Stimulated activated CD8-positive, alpha-beta memory T cell treated with anti-CD3 and anti-CD28 coated beads, Interleukin-4, amount 100 ng/mL, for 1 hour (primary cell): ENCODE measurements at places on chromosomes 12 and 14.
A peak's percentile ranks its signal among the peaks of the same experiment; 100 is the strongest.

DNA sequence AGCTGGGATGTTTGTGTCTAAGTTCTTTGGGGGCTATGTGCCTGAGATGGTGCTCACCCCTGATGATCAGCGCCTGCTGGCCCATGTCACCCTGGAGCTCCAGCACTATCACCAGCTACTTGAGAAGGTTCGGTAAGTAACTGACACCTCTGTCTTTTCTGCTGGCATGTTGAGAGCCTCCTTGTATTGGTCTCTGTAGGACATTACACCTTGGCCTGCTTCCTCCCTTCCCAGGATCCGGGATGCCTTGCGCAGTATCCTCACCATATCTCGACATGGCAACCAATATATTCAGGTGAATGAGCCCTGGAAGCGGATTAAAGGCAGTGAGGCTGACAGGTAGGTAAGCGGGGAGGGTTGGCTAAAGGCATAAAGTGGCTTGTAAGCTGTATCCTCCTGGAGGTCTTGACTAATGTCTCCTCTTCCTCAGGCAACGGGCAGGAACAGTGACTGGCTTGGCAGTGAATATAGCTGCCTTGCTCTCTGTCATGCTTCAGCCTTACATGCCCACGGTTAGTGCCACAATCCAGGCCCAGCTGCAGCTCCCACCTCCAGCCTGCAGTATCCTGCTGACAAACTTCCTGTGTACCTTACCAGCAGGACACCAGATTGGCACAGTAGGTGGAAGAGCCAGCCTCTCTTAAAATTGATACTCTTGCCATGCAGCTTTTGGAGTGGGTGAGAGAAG is 5.5 kb downstream of the DDIT3 start:
- DNase-seq: no peak

- no peak for DNase-seq
Measured at GRCh38 chr14:104155513-104155912, 17.1 kb downstream of the KIF26A start.

GRCh38 chr12:122030424-122031035 is 8.8 kb downstream of the BCL7A start:
- no peak for DNase-seq

DNA sequence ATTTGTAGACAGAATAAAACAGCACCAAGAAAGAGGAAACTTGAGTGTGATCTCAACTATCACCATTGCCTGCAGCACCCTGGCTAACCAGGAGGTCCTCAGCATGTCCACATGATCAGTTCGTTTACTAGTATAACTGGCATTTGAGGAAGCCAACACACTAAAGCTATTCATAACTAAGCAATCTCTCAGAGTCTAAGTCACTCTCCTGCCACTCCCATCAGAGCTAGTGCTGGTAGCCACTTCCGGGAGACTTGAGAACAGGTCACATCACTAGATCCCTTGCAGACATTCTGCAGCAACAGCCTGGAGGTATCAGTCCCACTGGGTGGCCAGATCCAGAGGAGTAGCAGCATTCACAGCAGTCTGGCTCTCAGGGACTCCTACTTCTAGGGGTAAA is 352.9 kb upstream of the OR4E1 start:
- no peak for DNase-seq

DNA sequence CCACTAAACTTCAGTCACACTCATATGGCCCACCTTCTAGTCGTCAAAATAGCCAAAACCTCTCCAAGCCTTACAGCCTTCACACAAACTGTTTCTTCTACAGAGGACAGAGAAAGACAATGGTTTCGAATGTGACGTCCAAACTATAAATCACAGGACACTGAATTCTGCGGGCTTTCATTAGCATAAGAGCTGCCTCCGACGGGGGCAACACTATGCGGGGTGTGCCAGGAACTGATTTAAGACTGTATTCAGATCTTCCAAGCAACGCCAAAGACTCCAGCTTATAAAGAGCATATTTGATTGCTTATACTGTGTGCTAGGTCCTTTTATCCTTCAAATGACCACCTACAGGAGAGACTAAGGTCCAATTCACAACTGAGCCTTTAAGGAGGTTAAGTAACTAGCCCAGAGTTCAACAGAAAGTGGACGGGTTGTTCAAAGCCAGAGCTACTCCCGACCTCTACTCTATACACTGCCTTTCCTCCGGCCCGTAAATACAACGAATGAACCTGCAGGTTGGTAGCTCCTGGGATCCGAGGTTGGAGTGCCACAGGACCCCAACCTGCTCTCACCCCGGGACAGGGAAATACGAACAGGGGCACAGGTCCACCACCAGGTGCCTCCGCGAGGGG is 575 bp downstream of the L2HGDH start:
- DNase-seq: no peak

- DNase-seq: no peak
Measured at GRCh38 chr14:101972126-101972866, 7.9 kb downstream of the DYNC1H1 start.

DNA sequence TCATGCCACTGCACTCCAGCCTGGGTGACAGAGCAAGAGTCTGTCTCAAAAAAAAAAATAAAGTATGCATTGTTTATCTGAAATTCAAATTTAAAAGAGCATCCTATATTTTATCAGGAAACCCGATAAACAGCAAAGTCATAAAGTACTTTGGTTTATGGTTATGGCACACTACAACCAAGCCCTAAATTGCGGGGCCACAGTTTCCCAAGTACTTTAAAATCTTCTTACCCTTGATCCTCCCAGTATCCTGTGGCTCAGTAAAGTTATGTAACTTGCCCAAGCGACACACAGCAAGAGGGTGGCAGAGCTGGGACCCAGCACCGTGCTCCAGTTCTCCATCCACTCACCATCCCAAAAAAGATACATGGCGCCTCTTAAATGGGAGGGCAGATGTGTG is 35.2 kb downstream of the KSR2 start:
- no peak for DNase-seq

- no peak for DNase-seq
Measured at GRCh38 chr12:25135531-25136154, 59.3 kb downstream of the DNAI7 start.

DNA sequence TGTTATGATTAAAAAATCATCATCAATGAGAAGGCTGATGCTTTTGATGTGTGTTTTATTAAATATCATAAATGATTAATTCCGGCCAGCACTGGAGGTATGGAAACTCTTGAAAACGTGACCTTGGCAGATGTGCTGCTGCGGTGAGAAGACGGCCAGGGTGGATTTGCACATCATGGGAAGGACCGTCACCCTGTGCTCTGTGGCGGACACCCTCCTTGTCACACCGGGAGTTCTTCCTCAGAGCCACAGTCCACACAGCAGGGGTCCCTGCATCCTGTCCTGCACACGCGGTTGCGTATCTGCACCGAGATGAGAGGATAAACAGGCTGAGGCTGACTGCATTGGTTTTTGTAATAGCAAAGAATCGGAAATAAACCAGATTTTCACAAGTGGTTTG is 33.5 kb downstream of the FZD10 start:
- no peak for DNase-seq

DNA sequence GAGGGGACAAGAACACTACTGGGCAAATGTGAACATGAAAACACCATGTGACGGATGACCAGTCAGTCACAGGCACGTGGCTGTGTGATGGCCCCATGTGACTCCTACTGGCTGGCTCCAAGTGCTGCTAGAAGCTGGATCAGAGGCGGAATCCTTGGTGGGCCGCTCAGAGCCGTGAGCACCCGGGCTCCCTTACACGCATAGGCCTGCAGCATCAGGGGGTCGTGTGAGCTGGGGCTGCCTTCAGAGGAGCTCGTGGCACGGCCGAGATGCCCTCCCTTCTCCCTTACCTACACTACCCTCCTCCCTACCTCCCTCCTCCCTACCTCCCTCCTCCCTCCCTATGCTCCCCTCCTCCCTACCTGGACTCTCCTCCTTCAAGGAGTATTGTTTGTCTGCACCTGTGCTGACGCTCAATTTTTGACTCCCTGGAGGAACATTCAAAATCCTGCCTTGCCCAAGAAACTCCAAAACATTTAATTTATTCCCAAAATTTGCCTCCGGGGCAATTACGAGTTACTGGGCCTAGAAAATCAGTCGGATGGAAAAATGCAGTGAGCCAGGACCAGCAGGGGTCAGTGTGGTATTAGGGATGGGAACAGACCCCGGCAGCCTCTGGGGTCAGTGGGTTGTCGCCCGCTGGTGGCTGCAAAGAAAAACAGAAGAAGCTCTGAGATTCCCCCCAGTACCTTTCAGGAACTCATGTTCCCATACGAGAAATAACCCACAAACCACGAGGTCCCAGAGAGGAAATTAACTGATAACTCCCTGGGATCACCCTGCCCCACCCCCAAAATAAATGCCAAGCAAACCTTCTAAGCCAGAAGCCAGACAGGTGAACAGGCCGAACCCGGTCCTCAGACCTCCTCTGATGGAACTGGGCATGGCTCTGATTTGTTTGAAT is 61.3 kb downstream of the C14orf132 start:
- DNase-seq: no peak

DNA sequence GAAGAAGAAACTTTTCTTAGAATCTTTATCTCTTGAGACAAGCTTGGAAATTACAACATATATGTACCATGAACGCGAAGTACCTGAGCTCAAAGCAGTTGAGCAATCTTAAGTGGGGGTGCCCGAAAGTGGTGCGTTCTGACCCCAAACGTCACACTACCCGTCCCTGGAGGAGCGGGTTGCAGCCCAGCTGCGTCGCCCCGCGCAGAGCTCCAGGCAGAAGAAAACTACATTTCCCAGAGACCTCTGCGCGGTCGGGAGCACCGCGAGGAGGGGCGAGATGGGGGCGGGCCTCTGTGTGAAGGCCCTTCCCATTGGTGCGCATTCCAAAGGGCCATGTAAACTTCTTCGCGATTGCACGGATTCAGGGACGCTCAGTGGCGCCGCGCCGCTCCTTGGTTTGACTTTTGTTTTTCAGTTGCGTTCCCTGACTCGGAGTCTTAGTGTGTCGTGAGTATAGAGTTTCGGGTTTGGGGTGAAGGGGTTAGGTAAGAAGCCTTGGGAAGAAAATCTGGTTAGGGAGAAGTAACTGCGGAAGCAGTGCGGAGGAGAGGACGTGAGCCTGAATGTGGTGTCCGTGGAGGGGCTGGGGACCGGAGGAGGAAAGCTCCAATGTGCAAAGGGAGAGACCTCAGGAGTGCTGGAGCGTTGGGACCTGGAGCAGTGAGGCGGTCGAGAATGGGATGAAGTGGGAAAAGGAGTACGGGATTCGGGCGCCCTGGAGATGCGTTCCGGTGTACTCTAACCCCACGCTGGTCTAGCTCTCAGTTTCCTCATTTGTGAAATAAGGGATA is at the start of gene CCDC77:
TSS of gene CCDC77 (plus strand) at position 410 of the 794 bp plus-strand sequence. CDS start 7,740 bp downstream, outside the sequence.
- peak; percentile 67 for DNase-seq

GRCh38 chr14:83842547-83842946 is 1687.4 kb upstream of the FLRT2 start:
- DNase-seq: no peak

- DNase-seq: no peak
Measured at GRCh38 chr12:50344245-50344644, 52.2 kb downstream of the FAM186A start.

- no peak for DNase-seq
Measured at GRCh38 chr12:720231-720941, 32.0 kb upstream of the WNK1 start.

GRCh38 chr12:118044075-118044474 is 16.9 kb downstream of the WSB2 start:
- no peak for DNase-seq

DNA sequence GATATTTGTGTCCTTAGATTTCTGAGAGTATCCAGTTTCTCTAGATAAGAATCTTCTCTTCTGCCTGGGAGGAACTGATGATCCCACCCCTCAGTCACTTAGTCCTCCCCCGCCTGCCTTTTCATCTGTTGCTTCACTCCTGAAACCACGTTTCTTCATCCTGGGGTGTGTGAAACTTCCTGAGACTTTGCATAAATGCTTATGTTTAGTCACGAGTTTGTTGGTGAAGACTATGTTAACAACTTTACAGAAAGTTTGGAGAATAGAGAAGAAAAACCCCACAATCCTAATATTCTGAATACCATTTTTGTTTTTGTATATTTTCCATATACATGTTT is 33.2 kb downstream of the MARK3 start:
- DNase-seq: no peak

DNA sequence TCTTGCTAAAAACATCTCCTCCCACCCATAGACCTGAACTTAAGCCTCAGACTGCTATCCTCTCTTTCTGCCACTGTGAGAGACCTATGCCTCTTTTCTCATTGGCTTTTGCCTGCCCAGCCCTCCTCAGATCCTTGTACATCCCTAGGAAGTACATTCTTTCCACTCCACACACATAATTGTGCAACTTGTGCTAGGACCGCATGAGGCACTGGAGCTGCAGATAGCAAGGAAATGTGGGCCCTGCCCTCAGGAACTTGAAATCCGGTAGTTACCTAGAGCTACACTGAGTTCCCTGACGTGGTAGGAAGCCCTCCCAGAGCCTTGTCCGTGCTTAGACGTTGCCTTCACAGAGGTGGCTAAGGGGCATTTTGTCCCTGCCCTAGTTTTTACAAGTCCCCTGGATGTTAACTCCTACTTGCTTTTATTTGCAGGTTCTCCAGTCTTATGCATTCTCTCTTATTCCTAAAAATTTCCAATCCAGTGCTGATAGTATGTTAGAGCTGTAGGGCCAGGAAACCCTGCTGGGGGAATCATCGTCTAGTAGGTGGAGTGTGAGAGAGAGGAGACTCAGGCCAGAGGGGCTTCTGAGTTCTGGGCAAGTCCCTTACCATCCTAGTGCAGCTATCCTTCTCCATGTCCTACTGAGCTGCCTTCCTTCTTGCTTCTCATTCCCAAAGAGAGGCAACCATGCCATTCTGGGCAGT is 41.3 kb downstream of the NTF3 start:
- DNase-seq: no peak

DNA sequence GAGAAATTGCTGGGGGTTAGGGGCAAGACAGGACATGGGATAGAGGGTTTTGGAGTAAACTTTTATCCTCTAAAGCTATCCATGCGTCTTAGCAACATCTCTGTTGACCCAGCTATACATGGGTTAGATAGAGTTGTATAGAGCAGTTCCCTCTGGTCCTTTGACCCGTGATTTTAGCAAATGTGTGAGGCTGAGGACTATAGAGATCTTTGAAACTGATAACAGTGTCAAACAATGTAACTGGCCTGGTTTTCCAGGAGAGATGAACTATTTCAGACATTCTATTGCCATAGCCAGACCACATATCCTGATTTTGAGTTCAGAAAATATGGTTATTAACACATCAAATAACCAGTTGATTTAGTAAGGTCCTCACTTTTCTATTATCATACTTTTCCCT is 60.4 kb downstream of the B4GALNT3 start:
- DNase-seq: no peak

DNA sequence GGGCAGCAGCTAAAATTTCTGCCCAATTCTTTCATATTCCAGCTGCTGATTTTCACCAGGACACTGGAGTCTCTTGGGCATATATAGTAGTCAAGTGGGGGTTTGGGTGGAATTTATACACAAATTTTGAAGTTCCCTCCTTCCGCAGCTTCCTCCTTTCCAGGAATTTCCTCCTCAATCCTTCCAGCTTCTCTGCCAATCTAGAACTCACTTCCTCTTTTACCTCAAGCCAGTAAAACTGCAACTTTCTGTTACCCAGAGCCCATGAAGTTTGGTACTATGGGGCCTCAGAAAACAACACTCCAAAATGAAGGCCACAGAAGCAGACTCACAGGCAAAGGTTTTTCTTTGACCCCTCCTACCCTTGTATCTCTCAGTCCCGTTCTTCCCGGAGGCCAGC is 51.7 kb upstream of the G2E3 start:
- no peak for DNase-seq
